Activated naive CD8-positive, alpha-beta T cell treated with anti-CD3 and anti-CD28 coated beads for 36 hours (primary cell): ENCODE measurements at places on chromosomes 11 and 22.

GRCh38 chr22:40525250-40525884, 111.2 kb downstream of the MRTFA start:
- H3K36me3 ChIP-seq, result peaks cover under 1% of the 10 kb centered on the region
- H3K27me3 ChIP-seq, result no peaks in the 10 kb centered on the region
- H3K27ac ChIP-seq, result peak overlapping the region; percentile 26
- DNase-seq, result peak; percentile 65
- no peak overlapping the region for H3K4me3 ChIP-seq

DNA sequence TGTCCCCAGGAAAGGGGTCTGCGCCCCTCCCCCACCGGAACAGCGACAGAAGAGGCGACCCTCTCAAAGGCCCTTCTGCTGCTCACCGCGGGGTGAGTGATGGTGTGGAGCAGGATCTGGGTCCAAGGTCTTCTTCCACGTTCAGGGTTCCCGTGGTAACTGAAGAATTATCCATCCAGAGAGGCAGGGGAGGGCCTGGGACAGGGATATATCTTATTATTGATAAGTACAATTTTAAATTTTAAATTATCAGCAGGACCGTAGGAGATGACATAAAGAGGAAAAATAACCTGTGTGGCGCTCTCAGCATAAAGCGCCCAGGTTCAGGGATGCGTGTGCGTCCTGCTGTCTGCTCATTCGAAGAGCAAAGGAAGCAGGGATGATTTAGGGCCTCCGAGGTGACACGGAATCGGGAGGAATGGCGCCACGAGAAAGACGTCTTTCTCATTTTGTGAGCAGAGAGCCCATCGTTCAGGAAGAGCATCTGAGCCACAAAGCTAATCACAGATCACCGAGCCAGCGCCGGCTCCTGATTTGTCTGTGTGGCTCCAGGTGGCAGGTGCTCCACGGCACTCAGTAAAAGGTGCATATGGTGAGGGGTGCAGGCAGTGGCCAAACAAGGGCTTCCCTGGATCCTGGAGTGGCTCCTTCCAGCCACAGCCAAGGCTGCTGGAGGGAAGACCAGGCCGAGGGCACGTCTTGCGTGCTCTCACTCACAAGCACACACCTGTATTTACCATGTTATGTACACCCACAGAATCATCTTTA, 19.3 kb downstream of the KRTAP5-5 start:
- DNase-seq, result no peak
- no peaks in the 10 kb centered on the region for H3K4me1 ChIP-seq
- H3K27me3 ChIP-seq, result peaks cover 9% of the 10 kb centered on the region
- H3K4me3 ChIP-seq, result no peak overlapping the region
- H3K36me3 ChIP-seq, result no peaks in the 10 kb centered on the region

- H3K4me1 ChIP-seq, result no peaks in the 10 kb centered on the region
- H3K27ac ChIP-seq, result no peak overlapping the region
- DNase-seq, result no peak
- H3K27me3 ChIP-seq, result peaks cover 4% of the 10 kb centered on the region
- H3K36me3 ChIP-seq, result no peaks in the 10 kb centered on the region
- no peak overlapping the region for H3K4me3 ChIP-seq
Measured at GRCh38 chr11:116631201-116631600, 141.6 kb downstream of the BUD13 start.

GRCh38 chr11:9506489-9507276, 45.9 kb downstream of the ZNF143 start:
- DNase-seq, result peak; percentile 61
- no peaks in the 10 kb centered on the region for H3K27me3 ChIP-seq
- H3K4me1 ChIP-seq, result peaks cover 8% of the 10 kb centered on the region
- H3K4me3 ChIP-seq, result no peak overlapping the region
- peaks cover 12% of the 10 kb centered on the region for H3K36me3 ChIP-seq
- H3K27ac ChIP-seq, result no peak overlapping the region
